Omental fat pad (tissue), 4 donors: ENCODE measurements at places on chromosomes 7 and 10.

DNA sequence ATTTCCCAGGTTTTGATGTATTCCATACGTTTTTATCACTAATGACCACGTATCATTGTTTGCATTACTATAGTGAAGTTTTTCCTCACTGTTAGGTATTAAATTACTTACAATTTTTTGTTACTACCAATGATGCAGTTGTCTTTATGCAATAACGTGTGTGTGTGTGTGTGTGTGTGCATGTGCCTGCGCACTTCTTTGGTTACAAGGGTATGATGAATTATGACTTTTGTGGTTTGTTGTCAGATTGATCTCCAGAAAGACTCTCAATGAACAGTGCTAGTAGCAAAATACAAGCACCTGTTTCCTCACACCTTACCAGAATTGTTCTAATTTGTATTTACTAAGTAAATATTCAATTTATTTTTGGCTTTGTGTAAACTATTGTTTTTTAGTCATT lies 51.5 kb downstream of the MCMBP start:
- no peak for DNase-seq

DNA sequence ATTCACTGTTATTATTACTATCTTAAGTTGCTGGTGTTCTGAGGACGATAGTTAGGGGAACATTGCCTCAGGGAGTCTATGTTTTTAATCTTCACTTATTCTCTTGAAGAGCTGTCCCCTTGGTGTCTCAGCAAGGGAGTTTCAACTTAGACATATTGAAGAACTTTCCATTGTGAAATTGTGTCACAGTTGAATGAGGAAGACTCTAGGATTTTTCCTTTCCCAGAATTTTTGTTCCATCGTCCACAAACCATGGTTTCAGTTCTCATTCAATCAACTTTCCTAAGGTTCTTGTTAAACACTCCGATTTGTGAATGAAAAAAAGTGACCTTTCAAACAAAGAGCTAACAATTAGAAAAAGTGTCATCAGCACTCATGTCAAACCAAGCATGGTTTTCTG lies 128.3 kb downstream of the GATA3 start:
- DNase-seq, result no peak

DNA sequence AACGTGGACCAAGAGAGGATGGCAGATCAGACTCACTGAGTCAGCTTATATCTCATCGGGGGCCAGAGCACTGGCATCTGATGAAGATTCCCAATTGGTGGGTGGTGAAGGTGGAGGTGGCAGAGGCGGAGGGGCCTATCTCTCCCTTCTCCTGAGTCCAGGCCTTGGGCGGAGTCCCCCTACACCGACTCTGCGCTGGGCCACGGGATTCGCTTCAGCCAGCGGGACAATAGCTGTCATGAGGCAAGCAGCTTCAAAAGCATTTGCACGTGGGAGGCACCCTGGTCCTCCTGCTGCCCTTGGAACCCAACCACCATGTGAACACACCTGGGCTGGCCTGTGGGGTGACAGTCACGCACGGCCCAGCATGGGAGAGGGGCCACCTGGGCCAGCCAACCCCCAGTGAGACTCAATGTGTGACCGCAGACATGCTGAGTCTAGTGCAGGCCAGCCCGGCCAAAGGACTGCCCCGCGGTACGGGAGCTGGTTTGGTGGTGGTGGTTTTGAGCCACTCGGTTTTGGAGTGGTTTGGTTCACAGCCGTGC lies 466.8 kb upstream of the FOXK1 start:
- no peak for DNase-seq

- DNase-seq, result no peak
Measured at GRCh38 chr10:32120147-32120546, 63.9 kb upstream of the KIF5B start.

GRCh38 chr7:25860275-25861163 lies 291.5 kb upstream of the NFE2L3 start:
- DNase-seq, result no peak
